ENCODE measurements at places on chromosomes 13 and 19.

- no peak for DNase-seq
These were observed 55.7 kb upstream of the PTPRS start for GRCh38 chr19:5396096-5396939.

- DNase-seq, result no peak
These were observed 2.8 kb upstream of the ARL11 start for GRCh38 chr13:49625392-49626079.

DNA sequence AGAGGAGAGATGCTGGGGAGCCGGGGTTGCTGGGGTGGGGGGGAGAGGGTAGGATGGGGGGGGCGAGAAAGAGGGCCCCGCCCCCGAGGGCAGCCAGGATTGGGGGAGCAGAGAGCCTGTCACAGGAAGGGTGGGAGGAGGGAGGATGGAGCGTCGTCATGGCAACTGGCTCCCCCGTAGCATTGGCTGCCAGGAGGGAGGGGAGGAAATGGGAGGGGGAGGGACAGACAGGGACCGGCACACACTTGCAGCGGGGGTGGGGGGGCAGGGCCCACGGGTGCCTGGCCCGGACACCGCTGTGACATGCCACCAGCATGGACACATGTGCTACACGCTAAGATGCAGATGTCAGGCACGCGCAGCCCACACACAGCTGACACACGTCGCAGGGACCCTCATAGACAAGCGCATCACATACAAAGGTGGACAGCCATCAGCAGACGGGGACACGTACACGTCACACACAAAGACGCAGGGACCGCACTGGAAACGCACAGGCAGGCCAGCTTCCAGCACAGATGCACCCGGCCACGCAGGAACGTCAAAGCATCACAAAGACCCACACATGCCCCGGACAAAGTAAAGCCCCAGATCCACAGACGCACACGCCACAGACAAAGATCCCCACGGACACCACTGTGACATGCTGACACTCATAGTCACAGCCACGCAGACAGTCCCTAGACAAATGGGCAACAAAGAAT, at the start of gene LMTK3:
TSS of gene LMTK3 (minus strand) at position 36 of the 704 bp plus-strand sequence. CDS start 259 bp downstream, outside the sequence.
- peak; percentile 40 for DNase-seq

DNA sequence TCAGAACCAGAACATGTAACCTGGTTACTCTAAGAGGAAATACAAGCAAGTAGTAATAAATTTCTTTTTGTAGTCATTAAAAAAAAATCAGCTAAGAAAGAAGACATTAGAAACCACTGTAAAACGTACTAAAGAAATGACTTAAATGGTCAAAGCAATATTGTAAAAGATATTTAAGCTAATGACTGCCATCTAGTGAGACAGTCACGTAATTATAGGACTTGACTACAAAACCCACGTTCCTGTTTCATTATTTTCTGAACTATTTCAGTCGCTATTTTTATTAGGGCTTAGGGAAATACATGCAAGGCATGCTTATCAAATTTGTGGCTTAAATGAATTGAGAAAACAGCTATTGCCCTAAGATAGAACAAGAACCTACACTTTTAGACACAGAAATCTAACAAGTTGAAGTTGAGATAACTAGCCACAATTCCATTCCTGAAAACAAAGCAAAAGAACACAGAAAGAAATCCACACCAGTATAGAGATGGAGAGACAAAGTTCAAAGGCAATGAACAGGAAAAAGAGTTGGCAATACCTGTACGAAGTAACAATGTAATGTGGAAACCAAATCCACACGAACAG, 17.9 kb downstream of the ALG5 start:
- DNase-seq, result peak; percentile 53

DNA sequence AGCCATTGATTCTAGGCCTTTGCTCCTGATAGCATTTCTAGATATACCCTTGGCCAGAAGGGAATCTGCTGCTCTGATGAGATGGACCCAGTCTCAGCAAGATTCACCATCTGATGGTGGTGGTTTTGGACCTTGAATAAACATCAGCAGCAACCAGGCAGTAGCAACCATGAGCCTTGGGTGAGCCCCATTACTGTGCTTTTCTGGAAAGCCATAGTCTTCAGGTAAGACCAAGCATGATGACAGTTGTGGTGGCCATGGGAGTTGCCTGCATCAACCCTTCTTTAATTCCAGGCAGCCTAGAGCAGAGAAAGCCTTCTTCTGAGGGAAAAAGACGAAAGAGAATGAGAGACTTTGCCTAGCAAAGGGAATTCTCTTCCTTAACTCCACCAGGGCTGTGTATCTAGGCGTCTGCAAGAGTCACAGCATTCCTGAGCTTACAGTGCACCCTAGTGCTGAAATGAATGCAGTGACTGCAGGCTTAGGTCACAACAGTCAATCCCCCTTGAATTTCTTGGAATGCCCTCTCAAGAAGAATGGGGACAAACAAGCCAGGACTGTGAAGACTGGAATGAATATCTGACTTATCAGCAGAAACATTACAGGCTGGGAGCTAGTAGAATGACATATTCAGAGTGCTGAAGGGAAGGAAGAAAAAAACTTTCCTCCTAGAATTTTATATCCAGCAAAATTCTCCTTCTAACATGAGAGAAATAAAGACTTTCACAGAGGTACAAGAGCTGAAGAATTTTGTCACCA, 942.4 kb upstream of the PCDH20 start:
- DNase-seq, result peak; percentile 61

DNA sequence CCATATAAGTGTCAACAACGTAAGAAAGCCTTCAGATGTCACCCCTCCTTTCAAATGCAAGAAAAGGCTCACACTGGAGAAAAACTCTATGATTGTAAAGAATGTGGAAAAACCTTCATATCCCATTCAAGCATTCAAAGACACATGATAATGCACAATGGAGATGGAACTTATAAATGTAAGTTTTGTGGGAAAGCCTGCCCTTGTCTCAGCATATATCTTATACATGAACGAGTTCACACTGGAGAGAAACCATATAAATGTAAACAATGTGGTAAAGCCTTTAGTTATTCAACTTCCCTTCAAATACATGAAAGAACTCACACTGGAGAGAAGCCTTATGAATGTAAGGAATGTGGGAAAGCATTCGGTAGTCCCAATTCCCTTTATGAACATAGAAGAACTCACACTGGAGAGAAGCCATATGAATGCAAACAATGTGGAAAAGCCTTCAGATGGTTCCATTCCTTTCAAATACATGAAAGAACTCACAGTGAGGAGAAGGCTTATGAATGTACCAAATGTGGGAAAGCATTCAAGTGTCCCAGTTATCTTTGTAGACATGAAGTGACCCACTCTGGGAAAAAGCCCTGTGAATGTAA, 11.1 kb downstream of the ZNF844 start:
- no peak for DNase-seq

GRCh38 chr13:52850396-52851136, 2.1 kb upstream of the PCDH8 start:
- peak; percentile 53 for DNase-seq

GRCh38 chr13:94620286-94620896, 18.7 kb downstream of the GPR180 start:
- peak; percentile 16 for DNase-seq

DNA sequence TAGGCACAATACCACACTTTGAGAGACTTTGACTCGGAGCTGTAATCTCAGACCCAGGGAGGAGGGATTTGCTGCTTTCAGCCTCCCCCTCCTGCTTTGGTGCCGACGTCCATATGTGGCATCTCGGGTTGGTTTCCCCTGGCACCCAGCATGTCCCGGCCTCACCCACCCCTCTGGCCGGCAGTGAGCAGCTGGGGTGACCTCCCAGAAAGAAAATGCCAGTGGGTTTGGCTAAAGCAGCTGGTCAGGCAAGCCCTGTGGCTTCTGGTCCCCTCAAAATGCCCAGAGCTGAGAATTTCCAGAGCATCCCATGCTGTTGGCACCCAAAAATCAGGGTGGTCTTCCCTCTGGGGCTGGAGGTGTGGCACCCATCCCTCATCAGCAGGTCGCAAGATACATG, 34.1 kb downstream of the INSR start:
- DNase-seq, result no peak

GRCh38 chr13:98657506-98658085, 80.7 kb upstream of the STK24 start:
- DNase-seq, result peak; percentile 18

GRCh38 chr13:29710511-29710910, 115.0 kb upstream of the SLC7A1 start:
- no peak for DNase-seq

GRCh38 chr13:21318891-21319532, 140.1 kb downstream of the ZDHHC20 start:
- no peak for DNase-seq

GRCh38 chr19:2363419-2363818, 3.4 kb downstream of the TMPRSS9 start:
- no peak for DNase-seq

DNA sequence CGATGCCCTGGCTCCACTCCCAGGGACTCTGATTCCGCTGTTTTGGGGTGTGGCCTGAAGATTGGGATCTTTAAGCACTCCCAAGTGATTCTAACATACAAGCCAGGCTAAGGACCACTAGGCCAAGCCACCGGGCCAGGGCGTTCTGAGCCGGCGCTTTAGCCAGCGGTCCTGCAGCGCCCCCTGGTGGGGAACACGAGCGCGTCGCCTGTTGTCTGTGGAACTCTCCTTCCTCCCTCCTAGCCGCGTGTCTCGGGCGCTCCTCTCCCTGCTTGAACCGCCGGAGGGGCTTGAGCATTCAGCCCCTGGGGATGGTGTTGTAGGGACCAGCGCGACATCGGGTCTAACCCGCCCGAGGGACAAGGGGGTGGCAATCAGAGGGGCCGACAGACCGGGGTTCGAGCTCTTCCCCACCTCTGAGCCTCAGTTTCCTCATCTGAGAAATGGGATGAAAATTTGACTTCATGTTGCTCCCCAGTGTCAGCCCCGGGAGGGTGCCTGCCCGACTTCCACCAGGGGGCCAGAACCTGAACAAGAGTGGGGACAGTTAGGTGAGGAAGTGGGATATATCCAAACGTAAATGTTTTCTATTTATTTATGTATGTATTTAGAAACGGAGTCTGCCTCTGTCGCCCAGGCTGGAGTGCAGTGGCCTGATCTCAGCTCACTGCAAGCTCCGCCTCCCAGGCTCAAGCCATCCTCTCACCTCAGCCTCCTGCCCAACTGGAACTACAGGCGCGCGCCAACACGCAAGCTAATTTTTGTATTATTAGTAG, 18.0 kb upstream of the PNMA8B start:
- peak; percentile 57 for DNase-seq

- DNase-seq, result peak; percentile 11
These were observed 1.2 kb upstream of the FBXL3 start for GRCh38 chr13:77028202-77028601.

GRCh38 chr13:78497702-78498355, 105.5 kb downstream of the POU4F1 start:
- DNase-seq, result no peak

DNA sequence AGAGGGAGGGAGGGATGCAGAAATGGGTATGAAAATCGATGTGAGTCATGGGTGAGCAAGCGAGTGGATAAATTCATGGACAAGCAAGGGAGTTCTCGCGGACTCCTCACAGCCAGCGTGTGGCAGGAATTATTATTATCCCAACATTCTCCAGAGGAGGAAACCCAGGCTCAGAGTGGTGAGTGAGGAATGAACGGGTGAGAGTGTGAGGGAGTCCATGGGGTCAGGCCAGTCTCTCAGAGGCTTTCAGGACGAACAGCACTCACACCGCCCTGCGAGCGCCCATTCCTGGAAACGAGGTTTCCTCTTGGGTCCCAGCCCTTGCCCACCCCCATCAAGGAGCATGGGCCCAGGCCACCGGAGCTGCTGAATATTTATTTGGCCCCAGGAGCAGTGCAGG, 6.3 kb upstream of the DNAAF3 start:
- peak; percentile 88 for DNase-seq

- DNase-seq, result no peak
These were observed 36.9 kb downstream of the EFNB2 start for GRCh38 chr13:106498571-106498970.

GRCh38 chr19:47613165-47614020, 4.5 kb downstream of the BICRA start:
- peak; percentile 94 for DNase-seq

- peak; percentile 90 for DNase-seq
These were observed 512.1 kb downstream of the IRS2 start for GRCh38 chr13:109274188-109274821.

DNA sequence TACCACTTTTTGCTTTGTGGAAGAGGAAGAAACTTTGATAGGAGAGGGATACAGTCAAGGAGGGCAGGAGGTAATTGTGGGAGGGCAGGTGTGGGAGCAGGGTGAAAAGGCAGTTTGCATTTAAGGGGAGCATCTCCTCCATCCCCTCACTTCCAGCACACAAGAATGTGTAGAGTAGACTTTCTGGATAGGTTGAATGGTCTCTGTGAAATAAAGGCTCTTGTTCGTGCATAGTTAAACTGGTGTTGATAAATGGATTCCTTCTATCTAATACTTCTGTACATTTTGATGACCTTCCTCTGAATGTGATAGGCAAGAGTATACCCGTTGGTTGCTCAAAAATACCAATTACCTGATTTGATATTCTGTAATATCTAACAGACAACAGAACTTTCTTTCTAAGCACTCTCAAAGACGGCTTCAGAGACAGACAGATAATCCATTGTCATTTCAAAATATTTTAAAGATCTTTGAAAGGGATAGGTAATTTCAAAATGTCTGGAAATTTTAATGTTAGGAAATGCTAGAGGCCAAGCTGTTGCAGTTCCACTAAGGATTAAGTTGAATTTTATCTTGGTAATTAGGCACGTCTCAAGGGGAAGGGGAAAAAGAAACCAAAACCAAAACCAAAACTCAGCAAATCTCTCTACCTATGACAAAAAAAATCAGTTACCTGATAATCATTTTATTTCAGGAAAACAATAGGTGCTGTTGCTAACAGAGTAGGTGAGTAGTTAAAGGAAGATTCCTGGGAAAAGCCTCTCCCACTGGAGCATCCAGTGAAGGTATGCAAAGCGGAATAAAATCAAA, 302.6 kb downstream of the COG6 start:
- DNase-seq, result no peak

DNA sequence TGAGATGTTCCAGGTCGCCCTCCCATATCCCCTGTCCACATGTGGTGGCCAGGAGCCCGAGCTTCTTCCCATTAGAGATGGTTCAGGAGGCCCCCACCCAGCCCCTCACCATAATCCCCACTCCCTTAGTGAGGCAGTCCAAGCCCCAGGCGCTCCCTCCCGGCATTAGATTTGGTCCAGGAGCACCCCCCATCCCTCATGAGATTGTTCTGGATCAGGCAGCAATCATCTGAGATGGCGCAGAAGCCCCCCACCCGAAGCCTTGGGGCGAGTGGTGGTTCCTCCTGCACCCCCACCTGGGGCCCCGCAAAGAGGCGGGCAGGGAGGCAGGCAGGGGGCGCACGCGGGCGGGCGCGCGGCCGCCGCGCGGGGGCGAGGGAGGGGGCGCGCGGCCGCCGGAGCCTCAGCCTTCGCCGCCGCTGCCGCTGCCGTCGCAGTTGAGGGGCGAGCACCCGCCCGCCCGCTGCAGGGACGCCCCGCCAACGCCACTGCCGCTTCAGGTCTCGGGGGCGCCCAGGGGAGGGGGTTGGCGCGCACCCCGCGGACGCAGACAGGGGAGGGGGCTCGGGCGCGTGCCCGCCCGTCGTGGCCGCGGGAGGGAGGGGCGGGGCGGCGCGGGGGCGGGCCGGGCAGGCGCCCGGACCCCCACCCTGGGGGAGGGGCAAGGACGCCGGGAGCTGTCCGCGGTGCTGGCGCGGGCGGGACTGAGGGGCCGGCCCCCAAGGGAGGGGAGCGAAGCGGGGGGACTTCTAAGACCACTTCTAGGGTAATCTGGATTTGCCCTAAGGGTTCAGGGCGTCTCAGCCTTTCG, 46.4 kb upstream of the SHKBP1 start:
- DNase-seq, result no peak

- DNase-seq, result peak; percentile 88
These were observed 72.1 kb downstream of the SLC7A1 start for GRCh38 chr13:29523199-29523961.
